T-helper 2 cell treated with Interferon-gamma antibody and Interleukin-4, amounts not matched to agents 100 ng/mL and 5 ng/mL, for 36 hours (primary cell): ENCODE measurements at places on chromosomes 16 and 17. TPM values are rescaled to one million over a fixed set of nuclear protein-coding genes. Genes with fewer than 3 reads are reported as not detected.

Gene ALOX15
- not detected in 2 replicates for total RNA-seq

Gene CCDC200
- not detected in 2 replicates for total RNA-seq

Gene MPP3
- not detected in 2 replicates for total RNA-seq

Gene MYH3
- 5.0 TPM in 2 replicates for total RNA-seq

Gene ZP2
- not detected in 2 replicates for total RNA-seq

Gene MYBBP1A
- total RNA-seq = 87.6 and 88.7 TPM in 2 replicates

Gene CLEC19A
- not detected in 2 replicates for total RNA-seq

Gene PIK3R5
- total RNA-seq = 56.2 and 58.8 TPM in 2 replicates

Gene ANKFN1
- total RNA-seq = not detected in 2 replicates

Gene TLCD3A
- 12.9 and 13.7 TPM in 2 replicates for total RNA-seq

Gene RTN4RL1
- 0.61 and 0.64 TPM in 2 replicates for total RNA-seq

Gene UTS2R
- 0.16 TPM in 1 of 2 replicates, not detected in the other for total RNA-seq

Gene PTGES3L
- total RNA-seq = 0.43 and 0.52 TPM in 2 replicates

Gene ZPBP2
- not detected in 2 replicates for total RNA-seq

Gene CACNG5
- not detected in 2 replicates for total RNA-seq

Gene MAPK7
- 38.7 and 43.0 TPM in 2 replicates for total RNA-seq

Gene ABCC6
- not detected in 2 replicates for total RNA-seq

Gene ABCA10
- 0.64 TPM in 2 replicates for total RNA-seq

Gene ZNF652
- total RNA-seq = 22.0 and 23.6 TPM in 2 replicates

Gene NPIPA2
- total RNA-seq = 5.8 and 7.7 TPM in 2 replicates

Gene CD300LF
- not detected in 2 replicates for total RNA-seq

Gene SLFN12L
- total RNA-seq = 105 and 106 TPM in 2 replicates

Gene MGAT5B
- 0.84 and 1.2 TPM in 2 replicates for total RNA-seq

Gene KRTAP17-1
- total RNA-seq = not detected in 2 replicates

Gene C16orf92
- total RNA-seq = not detected in 2 replicates

Gene OTOP3
- not detected in 2 replicates for total RNA-seq

Gene GALK1
- total RNA-seq = 47.6 and 52.9 TPM in 2 replicates

Gene TRAP1
- 132 and 134 TPM in 2 replicates for total RNA-seq

Gene UBALD2
- 202 and 211 TPM in 2 replicates for total RNA-seq

Gene CA4
- total RNA-seq = not detected in 2 replicates

Gene HBZ
- total RNA-seq = not detected in 2 replicates

Gene LGALS9C
- 5.8 and 6.3 TPM in 2 replicates for total RNA-seq

Gene BOLA2B
- total RNA-seq = 168 and 178 TPM in 2 replicates

Gene PIPOX
- total RNA-seq = 1.8 and 1.9 TPM in 2 replicates

Gene NPW
- total RNA-seq = 0.70 and 0.80 TPM in 2 replicates

Gene ZNF19
- 1.8 and 2.8 TPM in 2 replicates for total RNA-seq

Gene ATP1B2
- total RNA-seq = 0.16 and 0.25 TPM in 2 replicates

Gene ITGAD
- total RNA-seq = 0.27 TPM in 1 of 2 replicates, not detected in the other

Gene DNAJA2
- total RNA-seq = 56.0 and 57.0 TPM in 2 replicates

Gene PITPNM3
- total RNA-seq = 0.50 and 0.77 TPM in 2 replicates

Gene RNF222
- total RNA-seq = 0.05 TPM in 1 of 2 replicates, not detected in the other

Gene NPIPA5
- total RNA-seq = 14.1 and 18.6 TPM in 2 replicates

Gene VTN
- 0.23 and 0.45 TPM in 2 replicates for total RNA-seq

Gene STH
- not detected in 2 replicates for total RNA-seq

Gene CNGB1
- not detected in 2 replicates for total RNA-seq

Gene SLC5A11
- total RNA-seq = 0.41 TPM in 1 of 2 replicates, not detected in the other

Gene NPIPA8
- 0.48 and 1.4 TPM in 2 replicates for total RNA-seq

Gene TANC2
- total RNA-seq = 4.5 and 5.7 TPM in 2 replicates

Gene TEKT5
- not detected in 2 replicates for total RNA-seq

Gene TAT
- not detected in 2 replicates for total RNA-seq

Gene FA2H
- total RNA-seq = 0.34 and 0.75 TPM in 2 replicates

Gene PRSS33
- total RNA-seq = not detected in 2 replicates

Gene CCL15
- total RNA-seq = not detected in 2 replicates

Gene ITPRIPL2
- total RNA-seq = 14.0 and 15.7 TPM in 2 replicates

Gene SPEM2
- total RNA-seq = not detected in 2 replicates

Gene OR3A3
- not detected in 2 replicates for total RNA-seq

Gene CA5A
- total RNA-seq = not detected in 2 replicates

Gene C16orf96
- 0.05 and 0.16 TPM in 2 replicates for total RNA-seq

Gene TBC1D3G
- not detected in 2 replicates for total RNA-seq
